ENCODE measurements at places on chromosomes 13 and 19.
A peak's percentile ranks its signal among the peaks of the same experiment; 100 is the strongest.

DNA sequence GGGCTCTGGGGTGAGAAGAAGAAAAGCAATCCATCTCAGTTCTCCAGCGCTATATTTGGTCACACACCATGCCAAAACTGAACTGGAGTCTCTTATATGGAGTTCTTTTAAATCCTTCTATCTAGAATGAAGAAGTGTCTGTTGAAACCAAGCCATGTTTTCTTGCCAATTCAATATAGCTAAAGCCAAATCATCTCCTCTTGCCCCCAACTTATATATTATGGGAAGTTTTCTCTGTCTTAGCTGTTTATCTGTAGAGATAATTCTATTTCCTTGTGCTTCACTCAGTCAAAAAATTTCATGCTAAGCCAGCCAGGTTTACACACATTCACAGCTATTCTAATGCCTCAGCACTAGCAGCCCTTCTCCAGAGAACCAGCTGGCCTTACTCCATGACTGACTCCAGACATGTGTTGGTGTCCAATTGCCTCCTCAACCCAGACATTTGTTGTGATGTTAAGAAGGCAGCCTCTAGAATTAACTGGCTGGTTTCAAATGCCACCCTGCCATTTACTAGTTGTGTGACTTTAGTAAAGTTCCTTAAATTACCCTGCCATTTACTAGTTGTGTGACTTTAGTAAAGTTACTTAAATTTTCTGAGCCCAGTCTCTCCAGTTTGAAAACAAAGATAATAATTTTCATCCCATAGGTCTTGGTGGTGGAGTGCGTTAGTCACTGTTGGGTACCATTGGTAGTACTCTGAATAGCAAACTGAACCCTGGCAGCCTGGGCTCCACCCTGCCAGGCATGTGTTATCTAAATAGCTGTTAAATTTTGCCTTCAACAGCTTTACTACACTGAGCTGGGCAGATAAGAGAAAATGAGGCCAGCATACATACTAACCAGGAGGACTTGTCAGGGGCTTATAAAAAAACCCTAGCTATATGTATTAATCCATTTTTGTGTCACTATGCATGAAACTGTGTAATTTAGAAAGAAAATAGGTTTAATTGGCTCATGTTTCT is 525.1 kb downstream of the LMO7 start:
- DNase-seq: no peak

GRCh38 chr19:58021541-58022282 is 12.1 kb upstream of the ZSCAN1 start:
- DNase-seq: peak; percentile 9

GRCh38 chr13:37475966-37476365 is 122.6 kb downstream of the POSTN start:
- no peak for DNase-seq

- DNase-seq: no peak
Measured at GRCh38 chr13:38309397-38309796, 40.3 kb upstream of the UFM1 start.

DNA sequence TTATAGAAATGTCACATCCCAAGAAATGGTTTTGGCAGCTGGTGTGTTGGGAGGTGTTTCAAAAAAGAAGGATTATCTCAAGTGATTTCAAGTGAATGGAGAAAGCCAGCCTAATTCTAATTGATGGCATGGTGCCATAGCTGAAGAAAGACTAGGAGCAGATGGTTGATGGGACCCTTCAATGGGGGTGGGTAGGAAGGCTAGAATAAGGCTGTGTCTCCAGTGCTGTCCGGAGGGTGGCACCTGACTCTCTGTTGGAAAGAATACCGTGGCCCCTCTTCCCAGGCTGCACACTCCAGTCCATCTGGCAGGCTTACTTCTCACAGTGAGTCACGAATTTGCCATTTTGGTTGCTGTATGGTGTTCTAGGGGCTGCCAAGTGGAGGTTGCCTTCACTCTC is 51.0 kb upstream of the GPR12 start:
- no peak for DNase-seq

DNA sequence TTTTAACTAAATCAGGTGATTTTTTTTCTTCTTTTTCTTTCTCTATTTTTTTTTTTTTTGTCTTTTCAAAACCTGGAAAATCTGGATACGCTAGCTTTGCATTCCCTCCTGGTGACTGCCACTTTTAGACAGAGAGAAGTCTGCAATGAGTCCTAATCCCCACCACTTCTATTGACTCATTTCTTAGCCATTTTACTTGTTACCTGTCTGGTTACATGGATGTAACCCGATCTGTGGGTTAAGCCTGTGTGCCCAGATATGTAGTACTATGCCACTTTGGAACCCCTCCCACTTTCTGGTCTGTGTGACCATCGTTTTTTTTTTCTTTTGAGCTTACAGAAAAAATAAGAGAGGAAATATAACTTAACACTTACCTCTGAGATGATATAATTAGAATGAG is 817.8 kb upstream of the PCDH9 start:
- DNase-seq: no peak

- no peak for DNase-seq
Measured at GRCh38 chr13:99514801-99515200, 13.5 kb downstream of the TM9SF2 start.

DNA sequence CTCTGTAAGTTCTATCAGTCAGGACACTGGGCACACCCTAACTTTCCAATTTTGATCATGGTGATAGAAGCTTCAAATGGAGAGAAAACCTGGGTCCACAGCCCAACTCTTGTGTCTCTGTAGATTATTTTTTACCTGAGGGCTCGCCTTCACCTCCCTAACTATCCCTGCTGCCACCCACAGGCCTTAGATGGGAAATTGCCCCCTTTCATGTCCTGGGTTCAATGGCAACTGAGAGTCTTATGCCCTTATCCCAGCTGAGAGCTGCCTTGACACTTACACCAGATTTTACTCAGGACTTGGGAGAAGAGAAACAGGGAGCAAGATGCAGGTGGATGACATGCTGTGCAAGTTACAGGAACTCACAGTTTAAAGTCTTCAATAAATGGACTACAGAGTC is 81.7 kb downstream of the RAP2A start:
- no peak for DNase-seq

Measured in activated CD4-positive, alpha-beta T cell treated with anti-CD3 and anti-CD28 coated beads, Interleukin-2, amount 50 U/mL, for 16 hours (primary cell).